NB4 (cell line): ENCODE measurements at places on chromosomes 3 and 15.

DNA sequence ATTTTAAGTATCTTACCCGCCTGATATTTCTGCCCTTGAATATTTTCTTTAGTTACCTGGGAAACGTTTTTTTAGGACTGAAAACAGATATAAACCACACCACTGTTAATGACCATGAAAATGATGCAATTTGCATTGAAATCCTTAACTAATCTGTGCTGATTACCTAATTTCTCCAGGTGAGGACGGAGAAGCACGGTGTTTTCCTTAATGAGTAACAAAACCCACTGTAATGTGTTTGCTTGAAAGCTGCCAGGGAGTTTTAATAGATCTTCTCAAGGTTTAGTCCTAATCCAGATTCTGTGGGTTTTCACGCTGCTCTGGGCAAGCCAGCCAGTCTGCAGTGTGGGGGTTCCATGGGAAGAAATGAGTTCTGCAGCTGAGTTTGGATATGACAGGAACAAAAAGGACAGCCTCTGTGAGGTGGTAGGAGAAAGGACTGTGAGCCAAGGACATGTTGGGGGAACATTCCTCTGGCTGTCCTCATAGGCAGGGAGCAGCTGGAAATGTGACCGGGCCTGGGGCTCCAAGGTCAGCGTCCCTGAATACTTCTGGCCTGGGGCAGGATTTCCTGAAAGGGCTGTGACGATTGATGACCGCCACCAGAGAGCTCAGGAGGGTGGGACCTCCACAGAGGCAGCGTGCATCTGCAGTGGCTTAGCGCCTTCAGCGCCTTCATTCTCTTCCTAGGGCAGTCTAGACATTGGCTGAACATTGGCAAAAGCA lies 18.6 kb downstream of the THSD4 start:
- DNase-seq, result no peak

- DNase-seq, result no peak
Observed at GRCh38 chr3:57805266-57805665, 49.2 kb downstream of the SLMAP start.

- DNase-seq, result peak; percentile 73
Observed at GRCh38 chr3:33089515-33089914, 7.4 kb downstream of the GLB1 start.

DNA sequence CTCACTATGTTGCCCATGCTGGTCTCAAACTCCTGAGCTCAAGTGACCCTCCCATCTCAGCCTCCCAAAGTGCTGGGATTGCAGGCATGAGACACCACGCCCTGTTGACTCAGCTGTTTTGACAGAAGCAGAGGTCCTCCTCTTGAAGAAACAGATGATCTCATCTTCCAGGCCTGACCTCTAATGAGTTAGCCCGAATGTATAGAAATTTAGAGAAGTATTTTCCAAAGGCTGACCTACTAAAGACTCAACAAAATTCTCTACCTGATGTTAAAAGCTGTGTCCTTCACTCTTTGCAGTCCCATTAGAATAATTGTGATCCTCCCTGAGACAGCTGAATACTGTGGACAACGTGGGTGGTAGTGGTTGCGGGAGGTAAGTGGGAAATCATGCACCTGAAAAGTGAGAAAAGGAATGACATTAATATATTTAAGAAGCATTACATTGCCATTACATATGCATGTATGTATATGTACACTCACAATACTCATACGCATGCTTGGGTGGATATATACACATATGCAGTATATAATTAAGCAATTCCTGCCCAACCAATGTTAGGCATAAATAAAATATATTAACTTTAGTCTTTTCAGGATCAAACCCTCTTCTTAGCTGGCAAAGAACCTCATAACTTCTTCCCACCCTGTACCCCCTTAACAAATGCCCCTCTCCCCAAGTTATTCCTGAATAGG lies 204.6 kb upstream of the NR2F2 start:
- DNase-seq, result no peak

- no peak for DNase-seq
Observed at GRCh38 chr15:66006986-66007385, 137.7 kb downstream of the RAB11A start.

DNA sequence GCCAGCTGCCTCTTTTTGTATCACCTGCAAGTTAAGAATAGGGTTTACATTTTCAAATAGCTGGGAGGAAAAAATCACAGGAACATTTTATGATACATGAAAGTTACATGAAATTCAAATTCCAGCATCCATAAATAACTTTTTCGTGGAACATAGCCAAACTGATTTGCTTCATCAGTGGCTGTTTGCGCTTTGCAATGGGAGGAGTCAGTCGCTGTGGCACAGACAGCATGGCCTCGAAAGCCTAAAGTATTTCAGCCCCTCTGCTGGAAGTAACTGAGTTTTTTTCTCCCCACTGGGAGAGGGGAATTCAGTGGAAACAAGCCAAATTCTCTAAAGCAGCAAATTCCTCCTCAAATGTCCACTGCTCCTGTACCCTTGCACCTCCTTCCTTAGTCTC lies 271.9 kb downstream of the SUCLG2 start:
- DNase-seq, result no peak

- no peak for DNase-seq
Observed at GRCh38 chr3:116276675-116277074, 168.6 kb downstream of the LSAMP start.

DNA sequence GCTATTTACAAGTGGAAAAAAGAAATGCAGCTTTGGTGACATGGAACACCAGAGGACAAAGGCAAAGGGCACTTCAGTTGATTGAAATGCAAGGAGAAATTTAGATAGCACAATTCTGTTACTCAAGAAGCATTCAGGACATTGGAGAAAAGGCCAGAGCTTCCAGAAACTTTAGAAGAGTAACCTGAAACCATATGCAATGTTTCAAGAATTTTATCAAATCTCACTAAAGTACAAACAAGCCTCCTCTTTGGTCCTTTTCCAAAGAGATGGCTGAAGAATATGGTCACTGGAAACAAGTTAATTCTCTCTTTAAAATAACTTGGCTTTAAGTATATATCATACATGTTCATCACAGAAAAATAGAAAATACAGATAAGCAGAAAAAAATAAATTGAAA lies 14.6 kb upstream of the LMOD3 start:
- DNase-seq, result no peak

GRCh38 chr15:38401701-38402100 lies 52.2 kb upstream of the FAM98B start:
- DNase-seq, result no peak

- no peak for DNase-seq
Observed at GRCh38 chr3:66041116-66041515, 2.4 kb upstream of the MAGI1 start.

DNA sequence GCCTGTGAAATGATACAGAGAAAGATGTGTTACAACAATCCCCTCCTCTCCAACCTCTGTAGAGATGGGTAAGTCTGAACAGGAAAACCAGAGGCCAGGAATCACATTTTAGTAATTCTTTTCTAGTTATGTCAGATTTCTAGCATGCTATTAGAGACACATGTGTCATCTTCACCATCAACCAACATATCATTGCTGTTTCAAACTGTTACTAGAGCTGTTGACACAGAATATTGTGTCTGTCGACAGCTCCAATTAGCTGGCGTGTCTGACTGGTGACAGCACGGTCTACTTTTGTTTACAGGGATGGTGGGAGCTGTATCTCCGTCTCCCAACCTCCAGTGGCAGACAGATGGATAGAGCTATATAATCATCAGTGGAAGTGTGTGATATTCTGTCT lies 393.2 kb downstream of the SOX2 start:
- DNase-seq, result no peak

DNA sequence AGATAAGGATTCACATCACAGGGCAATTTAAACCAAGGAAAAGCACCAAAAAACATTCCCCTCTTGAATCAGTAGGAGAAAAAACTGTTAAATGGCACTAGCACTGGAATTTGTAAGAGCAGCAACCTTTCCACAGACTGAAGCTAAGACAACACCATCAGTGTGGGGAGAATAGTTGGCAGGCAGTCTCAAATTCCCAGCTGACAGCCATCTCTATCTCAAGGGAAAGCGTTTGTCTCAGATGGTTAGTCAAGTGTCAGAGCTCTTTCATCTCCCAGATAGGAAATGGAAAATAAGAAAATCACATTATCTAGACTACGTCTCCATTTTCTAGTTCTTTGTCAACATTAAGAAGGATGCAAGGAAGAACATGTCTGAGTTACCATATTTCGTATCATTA lies 228.7 kb downstream of the WDR72 start:
- no peak for DNase-seq

DNA sequence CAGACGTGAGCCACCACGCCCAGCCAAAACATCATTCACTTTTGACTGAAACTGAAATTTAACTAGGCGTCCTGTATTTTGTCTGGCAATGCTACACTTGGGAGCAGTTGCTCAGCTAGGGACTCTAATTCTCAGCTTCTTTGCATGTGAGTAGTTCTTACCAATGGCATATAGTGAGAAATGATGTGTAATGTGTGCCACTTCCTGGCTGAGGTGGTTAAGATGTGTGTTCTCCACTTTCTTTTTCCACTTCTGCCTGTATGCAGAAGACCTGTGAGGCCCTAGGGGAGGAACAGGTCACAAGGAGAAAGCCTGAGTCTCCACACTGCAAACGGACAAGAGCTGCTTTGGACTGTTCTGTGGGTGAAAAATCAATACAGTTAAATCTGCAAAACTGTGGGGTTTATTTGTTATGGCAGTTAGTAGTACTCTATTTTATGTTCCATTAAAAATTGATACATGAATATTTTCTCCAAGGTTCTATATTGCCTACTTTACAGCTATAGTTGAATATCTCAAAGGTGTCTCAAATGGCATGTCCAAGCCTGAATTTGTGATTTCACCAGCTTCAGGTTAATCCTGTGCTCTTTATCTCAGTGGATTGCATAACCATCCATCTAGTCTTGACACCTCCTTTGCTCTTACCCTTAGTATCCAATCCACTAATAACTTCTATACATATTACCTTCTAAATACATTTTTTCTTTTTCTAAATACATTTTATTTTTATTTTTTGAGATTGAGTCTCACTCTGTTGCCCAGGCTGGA lies 59.3 kb downstream of the NR1D2 start:
- no peak for DNase-seq

DNA sequence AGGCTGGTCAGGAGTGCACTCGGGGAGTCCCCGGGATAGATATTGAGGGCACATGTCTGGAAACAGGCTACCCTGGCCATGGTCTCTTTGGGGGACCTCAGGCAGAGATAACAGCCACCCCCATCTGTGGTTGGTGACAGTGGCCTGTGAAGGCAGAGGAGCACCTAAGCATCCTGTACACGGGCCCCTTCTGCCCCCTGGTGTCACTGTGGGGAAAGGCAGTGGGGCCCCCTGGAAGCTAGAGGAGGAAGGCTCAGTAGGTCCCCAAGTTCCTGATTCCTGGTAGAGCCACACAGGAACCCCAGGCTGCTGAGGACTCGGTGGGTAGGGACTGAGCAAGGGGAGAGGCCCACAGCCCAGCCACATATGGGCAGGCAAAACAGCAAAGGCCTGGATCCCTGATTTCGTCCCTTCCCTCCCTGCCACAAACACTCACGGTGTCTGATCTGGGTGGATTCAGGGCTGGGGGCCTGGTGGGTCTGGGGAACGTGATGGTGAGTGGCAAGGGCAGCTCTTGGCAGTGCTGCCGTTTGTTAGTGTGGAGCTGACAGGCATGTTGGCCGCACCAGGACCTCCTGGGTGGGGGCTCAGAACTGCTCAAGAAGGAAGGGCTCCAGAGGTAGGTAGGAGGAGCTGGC lies 14.1 kb upstream of the CXCR6 start:
- DNase-seq, result peak; percentile 52

DNA sequence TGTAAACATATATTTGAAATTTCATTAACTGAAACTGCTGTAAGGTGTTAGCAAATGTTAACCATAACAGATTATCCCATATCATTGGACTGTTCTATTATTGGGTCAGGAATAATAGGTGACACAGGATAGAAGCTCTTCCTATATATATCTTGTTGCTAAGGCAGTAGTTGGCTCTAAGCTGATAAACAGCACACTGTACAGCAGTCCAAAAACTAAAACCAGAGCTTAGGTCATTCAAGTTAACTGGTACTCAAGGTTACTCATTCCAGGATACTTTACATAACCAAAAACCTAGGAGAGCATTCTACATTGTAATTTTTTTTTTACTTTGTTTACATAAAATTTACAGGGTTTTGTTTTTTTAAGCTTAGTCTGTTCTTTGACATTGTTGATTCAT lies 8.9 kb downstream of the DNAJC19 start:
- no peak for DNase-seq

GRCh38 chr15:95647531-95648277 lies 682.8 kb upstream of the NR2F2 start:
- DNase-seq, result no peak

GRCh38 chr3:80275120-80275519 lies 507.3 kb upstream of the ROBO1 start:
- no peak for DNase-seq

DNA sequence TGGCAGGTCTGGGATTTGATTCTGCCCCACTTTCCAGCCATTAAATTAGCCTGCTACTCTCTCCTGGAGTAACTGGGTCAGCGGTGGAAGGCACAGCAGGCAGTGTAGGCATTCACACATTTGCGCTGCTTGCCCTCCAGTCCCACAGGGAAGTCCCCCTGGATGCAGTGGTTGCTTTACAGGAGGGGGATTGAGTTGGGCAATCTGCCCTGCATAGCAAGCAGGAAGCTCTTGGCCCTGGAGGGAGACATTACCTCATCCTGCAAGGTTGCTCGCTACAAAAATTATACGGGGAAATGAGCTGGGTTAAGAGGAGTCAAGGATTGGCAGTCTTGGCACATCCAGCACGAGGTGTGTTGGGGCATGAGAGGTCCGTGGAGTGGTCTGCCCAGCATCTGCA lies 14.8 kb downstream of the MCM2 start:
- peak; percentile 39 for DNase-seq

GRCh38 chr15:77527164-77527778 lies 105.4 kb downstream of the LINGO1 start:
- DNase-seq, result no peak

GRCh38 chr3:112579697-112580096 lies 17.9 kb downstream of the SLC35A5 start:
- no peak for DNase-seq

GRCh38 chr15:72235298-72235697 lies 4.3 kb upstream of the PKM start:
- no peak for DNase-seq

DNA sequence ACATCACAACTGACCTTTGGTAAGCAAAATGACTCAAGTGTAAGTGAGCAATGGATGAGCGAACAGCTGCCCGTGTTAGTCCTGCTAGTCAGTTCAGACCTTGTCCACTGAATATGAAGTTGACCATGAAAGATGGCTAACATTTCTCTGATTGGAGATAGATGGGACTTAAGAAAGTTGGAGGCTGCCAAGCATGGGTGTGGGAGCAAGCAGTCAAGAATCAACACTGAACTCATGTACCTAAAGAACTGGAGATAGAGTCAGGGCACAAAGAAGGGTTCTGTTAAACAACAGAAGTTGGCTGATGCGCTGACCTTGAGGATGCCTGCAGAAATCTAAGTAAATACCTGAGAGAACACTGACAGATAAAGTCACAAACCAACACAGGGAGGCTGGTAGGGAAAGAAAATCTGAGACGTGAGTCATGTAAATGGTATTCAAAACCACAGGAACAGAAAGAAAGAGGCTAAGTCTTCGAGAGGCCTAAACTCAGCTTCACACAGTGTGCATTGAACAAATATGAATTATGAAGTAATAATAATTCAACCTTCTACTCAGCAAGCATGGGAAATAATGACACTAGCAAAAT lies 30.7 kb upstream of the ANPEP start:
- DNase-seq, result no peak

- no peak for DNase-seq
Observed at GRCh38 chr3:174498638-174499037, 360.5 kb upstream of the NAALADL2 start.

GRCh38 chr3:18047052-18047451 lies 304.6 kb upstream of the TBC1D5 start:
- DNase-seq, result no peak

GRCh38 chr15:100043068-100043641 lies 298.6 kb downstream of the ADAMTS17 start:
- DNase-seq, result peak; percentile 25
